ENCODE measurements at places on chromosomes 1 and 21. TPM values are rescaled to one million over a fixed set of nuclear protein-coding genes. Genes with fewer than 3 reads are reported as not detected.

Gene SLAMF8
- not detected for total RNA-seq

Gene ANKRD34A
- total RNA-seq, result 0.07 TPM

Gene CENPF
- 79.0 TPM for total RNA-seq

Gene GBP6
- total RNA-seq, result not detected

Gene GJB3
- total RNA-seq, result 6.3 TPM

Gene SPRR2F
- not detected for total RNA-seq

Gene GPR37L1
- 0.14 TPM for total RNA-seq

Gene USH2A
- total RNA-seq, result not detected

Data from A549 treated with RU486 at 1 μM for 4 hours (cell line).